ENCODE measurements at places on chromosomes 5 and 9.

DNA sequence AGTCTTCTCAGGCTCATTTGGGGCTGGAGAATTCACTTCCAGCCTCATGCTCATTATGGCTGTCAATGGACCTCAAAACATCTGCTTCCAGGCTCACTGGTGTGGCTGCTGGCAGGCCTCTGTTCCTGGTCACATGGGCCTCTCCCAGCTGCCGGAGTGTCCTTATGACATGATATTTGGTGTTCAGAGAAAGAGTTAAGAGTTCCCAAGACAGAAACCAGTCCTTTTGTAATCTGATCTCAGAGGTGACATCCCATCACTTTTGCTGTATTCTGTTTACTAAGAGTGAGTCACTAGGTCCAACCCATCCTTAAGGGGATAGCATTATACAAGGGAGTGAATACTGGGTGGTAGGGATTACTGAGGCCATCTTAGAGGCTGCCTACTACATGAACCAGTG is 104.6 kb downstream of the CACNA1B start:
- no peak for DNase-seq

DNA sequence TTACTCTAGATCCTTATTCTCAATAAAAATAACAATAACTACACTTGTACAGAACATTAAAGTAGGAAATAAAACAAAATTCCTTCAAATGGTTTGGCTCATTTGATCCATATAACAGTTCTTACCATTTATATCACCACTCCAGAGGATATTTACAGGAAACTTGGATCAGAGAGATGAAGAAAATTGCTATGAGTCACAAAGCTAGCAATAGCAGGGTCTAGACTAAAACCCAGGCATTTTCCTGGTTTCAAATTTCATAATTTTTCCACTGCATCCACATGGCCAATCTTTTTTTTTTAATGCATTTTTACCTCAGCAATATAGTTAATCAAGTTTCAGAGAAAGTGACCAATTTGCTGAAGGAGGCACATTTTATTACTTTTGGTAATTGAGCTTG is 299.2 kb downstream of the ELAVL2 start:
- no peak for DNase-seq

GRCh38 chr9:136171009-136171800 is 33.7 kb downstream of the LHX3 start:
- DNase-seq: no peak

DNA sequence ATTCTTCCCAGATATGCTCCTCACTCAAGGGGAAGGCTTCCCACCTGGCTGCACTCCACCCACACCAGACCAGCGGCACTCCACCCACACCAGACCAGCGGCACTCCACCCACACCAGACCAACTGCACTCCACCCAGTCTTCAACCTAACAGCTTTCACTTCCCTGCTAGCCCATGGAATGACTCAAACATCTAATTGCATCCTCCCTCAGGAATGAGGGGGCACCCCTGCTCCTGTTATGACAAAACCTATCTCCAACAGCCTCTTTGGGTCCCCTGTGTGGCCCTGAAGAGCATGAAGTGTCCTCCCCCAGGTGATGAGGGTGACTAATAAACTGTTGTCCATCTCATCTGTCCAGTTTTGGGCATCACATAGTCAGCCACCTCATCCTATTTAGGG is 556.6 kb upstream of the TUSC1 start:
- DNase-seq: no peak

DNA sequence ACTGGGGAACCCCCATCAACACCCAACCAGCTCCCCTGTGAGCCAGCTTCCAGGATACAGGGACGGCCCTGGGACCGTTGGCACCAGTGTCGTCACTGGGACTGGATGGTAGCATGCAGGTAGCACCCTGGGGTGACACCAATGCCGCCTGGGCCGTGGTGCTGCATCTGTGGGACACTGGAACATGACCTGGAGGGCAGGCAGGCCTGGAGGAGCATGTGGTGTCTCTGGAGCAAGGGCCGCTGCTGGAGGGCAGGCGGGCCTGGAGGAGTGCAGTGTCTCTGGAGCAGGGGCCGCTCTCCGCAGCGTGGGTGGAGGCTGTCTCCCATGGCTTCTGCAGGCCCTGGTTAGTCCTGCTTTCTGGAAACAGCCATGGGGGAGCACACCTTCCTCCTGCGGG is 13.1 kb downstream of the LPCAT1 start:
- no peak for DNase-seq

GRCh38 chr5:68950930-68951329 is 142.9 kb upstream of the SLC30A5 start:
- no peak for DNase-seq
